ENCODE measurements at places on chromosomes 7 and 10. TPM values are rescaled to one million over a fixed set of nuclear protein-coding genes. Genes with fewer than 3 reads are reported as not detected.

- no peak for DNase-seq
Observed at GRCh38 chr7:12865593-12865992, 178.2 kb downstream of the ARL4A start.

ICA1 gene
- total RNA-seq, result 18.7 TPM

GRCh38 chr10:52814506-52814905, 41.9 kb upstream of the MBL2 start:
- DNase-seq, result no peak

GRCh38 chr7:100642534-100642907, 1.2 kb upstream of the TFR2 start:
- DNase-seq, result no peak

- DNase-seq, result no peak
Observed at GRCh38 chr10:32332299-32332750, 14.6 kb downstream of the EPC1 start.

ZNF22 gene
- 15.5 TPM for total RNA-seq

DNA sequence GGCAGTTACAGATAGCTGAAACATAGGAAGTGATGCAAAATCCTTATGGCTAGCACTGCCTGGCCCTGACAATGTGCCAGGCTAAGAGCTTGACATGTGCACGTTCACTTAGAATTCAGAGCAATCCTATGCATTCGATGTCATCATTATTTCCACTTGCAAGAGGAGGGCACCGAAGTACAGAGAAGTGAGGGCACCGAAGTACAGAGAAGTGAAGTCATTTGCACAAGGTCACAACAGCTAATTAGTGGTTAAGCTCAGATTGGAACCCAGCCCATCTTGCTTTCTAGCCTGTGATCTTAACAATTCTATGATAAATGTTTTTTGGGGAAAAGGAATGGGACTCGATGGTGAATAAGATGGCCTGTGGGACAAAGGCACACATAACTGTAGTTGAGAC, 73.4 kb downstream of the ARHGAP22 start:
- DNase-seq, result no peak

CPVL gene
- total RNA-seq, result 10.5 TPM

DNA sequence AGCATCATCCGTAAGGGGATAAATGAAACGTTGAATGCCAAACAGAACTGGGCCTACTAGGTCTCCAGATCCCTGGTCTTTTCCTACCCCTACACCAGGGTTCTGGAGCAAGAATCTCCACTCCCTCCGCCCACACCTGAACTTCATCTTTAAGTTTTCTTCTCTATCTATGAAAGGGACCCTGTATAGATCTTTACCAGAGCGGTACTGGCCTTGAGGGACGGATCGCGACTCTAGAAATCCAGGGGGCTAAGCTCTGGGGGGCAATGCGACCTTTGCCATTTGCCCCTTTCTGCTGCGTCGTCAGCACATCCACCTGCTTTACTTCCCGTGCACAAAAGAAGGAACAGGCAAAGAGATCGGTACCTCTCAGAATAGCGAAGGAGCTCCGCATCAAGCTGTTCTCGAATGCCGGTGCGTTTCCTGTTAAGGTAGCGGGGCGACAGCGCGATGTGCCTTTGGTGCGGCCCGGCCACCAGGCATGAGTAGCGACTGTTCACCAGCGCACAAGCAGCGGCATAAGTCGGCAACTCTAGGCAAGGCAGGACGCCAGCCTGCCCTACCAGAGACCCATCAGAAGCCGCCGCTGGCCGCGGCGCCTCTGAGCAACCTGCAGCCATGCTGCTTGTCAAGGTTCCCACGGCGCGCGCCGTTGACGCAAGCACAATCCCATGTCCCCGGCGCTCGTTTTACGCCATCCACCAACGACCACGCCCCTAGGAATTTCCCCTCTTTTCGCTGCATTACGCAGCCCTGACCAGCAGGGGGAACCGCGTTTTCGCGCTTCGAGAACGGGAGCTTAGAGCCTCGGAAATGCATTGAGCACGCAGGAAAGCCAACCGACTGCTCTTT, at the start of gene POLR1F:
Gene POLR1F, minus strand, starts transcription at position 641 of the 852 bp plus-strand sequence. Its CDS starts 21 bp downstream, at position 620.
- peak; percentile 96 for DNase-seq

- DNase-seq, result no peak
Observed at GRCh38 chr7:151075978-151076426, 4.6 kb downstream of the FASTK start.

DNA sequence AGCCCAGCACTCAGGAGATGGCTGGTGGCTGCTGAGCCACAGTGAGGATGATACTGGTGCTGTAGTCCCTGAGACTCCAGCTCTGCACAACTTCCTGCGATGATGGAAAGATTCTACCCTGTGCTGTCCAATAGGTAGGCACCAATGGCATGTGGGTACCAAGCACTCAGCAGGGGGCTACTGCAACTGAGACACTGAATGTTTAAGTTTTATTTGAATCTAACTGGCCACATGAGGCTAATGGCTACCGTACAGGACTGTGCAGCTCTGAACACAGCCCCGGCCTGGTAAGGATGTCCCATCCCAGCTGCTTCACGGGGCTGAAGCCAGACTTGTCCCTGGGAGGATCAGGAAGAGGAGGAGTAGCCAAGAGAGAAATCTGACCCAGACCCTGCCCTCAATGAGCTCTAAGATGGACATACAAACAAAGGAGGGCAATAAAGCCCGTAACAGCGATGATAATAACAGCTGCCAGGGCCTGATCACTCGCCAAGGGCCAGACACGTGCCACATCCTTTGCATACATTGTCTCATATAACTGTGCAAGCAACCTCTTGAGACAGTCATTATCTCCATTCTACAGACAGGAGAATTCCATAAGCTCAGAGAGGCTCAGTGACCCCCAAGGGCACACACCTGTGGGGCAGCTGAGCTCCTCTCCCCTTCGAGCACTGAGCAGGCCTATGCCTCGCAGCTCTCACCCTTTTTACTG, 3.8 kb downstream of the GPRIN2 start:
- peak; percentile 50 for DNase-seq

NPC1L1 gene
- 0.82 TPM for total RNA-seq

GRCh38 chr7:35508623-35509400, 186.1 kb downstream of the HERPUD2 start:
- DNase-seq, result no peak

LEP gene
- total RNA-seq, result 0.22 TPM

RAB19 gene
- total RNA-seq, result 7.3 TPM

ATOH7 gene
- total RNA-seq, result 0.19 TPM

- no peak for DNase-seq
Observed at GRCh38 chr10:89535171-89536012, at the start of gene SLC16A12. SLC16A12 (minus strand) TSS chr10:89535594; CDS start chr10:89462578, 73,016 bp downstream.

- no peak for DNase-seq
Observed at GRCh38 chr10:33111488-33112051, 153.5 kb upstream of the ITGB1 start.

DNA sequence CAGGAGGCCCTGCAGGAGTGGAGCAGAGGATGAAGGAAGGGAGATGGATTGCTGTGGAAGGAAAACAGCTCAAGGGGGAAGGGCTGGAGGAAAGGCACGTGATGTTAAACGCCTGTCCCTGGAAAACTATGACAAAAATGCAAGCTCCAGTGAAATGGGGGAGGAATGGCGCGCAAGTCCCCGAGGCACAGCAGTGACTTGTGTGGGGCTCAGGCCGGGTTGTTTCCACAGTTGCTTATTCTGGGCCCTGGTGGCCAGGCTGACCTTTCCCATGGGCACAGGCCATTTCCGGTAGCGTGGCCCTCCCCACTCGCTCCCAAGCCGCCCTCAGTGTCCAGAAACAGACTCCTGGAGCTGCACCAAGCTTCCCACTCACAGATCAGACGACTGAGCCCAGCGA, 68.1 kb upstream of the PDGFA start:
- no peak for DNase-seq

DNA sequence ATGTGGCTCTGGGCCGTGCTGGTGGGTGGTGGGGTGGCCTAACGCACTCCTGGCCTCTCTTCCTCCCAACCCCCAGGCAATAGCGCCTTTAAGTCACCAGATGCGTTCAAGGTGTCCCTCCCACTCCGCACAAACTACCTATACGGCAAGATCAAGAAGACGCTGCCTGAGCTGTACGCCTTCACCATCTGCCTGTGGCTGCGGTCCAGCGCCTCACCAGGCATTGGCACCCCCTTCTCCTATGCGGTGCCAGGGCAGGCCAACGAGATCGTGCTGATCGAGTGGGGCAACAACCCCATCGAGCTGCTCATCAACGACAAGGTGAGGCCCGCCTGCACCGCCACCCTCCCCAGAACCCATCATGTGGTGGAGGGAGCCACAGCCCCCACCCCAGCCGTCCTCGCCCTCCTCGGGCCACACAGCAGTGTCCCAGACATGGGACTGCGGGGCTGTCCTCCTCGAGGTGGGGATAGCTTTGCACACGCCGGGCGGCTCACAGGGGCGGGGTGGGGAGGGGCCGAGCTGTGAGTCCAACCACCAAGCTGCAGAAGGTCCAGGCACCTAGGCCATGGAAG, 7.8 kb downstream of the NPTX2 start:
- DNase-seq, result no peak

NANOS1 gene
- 0.12 TPM for total RNA-seq

GRCh38 chr7:22992874-22993840, 20.8 kb downstream of the HYCC1 start:
- no peak for DNase-seq

FGL2 gene
- total RNA-seq, result 60.2 TPM

DNA sequence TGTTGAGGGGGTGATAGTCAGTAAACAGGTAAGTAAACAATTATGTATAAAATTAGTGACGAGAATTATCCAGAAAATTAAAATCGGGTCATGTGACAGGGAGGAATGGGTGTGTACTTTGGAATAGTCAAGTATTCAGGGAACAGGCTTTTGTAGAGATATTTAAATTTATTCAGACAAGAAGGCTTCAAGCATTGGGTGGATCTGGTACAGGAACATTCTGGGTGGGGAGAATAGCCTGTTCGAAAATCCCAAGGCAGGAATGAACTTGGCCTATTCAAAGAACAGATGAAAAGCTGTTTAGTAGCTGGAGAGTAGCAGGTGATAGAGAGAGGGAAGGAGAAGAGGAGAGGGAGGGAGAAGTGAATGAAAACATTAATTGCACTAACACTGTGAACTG, 448.9 kb upstream of the FZD8 start:
- no peak for DNase-seq

GRCh38 chr10:118868589-118868988, 113.8 kb upstream of the CACUL1 start:
- no peak for DNase-seq

- no peak for DNase-seq
Observed at GRCh38 chr7:91085175-91085574, 179.1 kb upstream of the FZD1 start.

ASZ1 gene
- total RNA-seq, result not detected

ASAH2 gene
- total RNA-seq, result 4.4 TPM

GRCh38 chr10:80699602-80700039, 161.9 kb downstream of the SH2D4B start:
- DNase-seq, result peak; percentile 73

GRCh38 chr7:41809529-41809939, 106.6 kb upstream of the INHBA start:
- DNase-seq, result no peak

DNA sequence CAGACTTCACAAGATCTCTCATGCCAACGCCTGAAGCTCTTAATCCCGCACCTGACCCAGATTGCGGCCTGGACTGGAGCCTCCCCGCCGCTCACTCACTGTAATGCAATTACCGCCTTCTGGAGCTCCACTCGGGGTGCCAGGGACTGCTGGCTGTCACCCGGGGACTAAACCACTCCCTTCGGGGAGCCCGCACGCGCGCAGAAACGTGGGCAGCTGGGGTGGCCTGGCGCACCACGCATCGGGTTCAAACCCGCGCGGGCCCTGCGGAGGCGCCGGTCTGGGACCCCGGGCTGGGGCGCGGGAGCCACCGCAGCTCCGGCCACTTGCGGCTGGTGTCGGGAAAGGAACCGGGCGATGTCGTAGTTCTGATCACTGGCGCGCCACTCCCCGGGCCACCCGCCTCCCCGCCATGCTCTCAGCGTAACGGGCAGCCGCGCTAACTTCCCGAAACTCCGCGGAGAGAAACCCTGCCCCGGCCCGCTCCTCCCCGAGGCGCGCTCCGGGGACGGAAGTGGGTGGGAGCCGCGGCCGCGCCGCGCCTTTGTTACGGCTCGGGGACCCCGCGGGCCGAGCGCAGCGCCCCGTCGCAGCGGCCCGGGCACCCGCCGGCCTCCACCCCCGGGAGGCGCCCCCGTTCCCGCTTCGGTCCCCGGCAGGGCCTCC, 100.3 kb upstream of the SVIL start:
- DNase-seq, result peak; percentile 82

DNA sequence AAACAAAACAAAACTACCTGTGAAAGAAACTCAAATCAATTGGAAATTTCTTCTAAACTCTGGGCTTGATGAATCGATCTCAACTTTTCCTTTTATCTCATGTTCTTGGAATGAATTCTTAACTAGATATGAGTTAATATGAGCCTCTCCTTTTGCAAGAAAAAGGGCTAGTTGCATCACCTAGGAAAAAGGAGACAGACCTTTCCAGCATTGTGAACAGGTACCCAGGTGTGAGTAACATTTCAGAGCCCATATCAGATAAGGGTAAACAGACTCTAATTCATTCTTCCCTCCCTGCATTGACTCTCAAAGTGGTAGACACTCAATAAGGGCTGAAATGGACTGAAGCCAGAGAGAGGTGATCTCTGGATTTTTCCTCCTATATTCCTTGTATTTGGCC, 103.8 kb upstream of the AGR3 start:
- no peak for DNase-seq

GCK gene
- total RNA-seq, result not detected

DNA sequence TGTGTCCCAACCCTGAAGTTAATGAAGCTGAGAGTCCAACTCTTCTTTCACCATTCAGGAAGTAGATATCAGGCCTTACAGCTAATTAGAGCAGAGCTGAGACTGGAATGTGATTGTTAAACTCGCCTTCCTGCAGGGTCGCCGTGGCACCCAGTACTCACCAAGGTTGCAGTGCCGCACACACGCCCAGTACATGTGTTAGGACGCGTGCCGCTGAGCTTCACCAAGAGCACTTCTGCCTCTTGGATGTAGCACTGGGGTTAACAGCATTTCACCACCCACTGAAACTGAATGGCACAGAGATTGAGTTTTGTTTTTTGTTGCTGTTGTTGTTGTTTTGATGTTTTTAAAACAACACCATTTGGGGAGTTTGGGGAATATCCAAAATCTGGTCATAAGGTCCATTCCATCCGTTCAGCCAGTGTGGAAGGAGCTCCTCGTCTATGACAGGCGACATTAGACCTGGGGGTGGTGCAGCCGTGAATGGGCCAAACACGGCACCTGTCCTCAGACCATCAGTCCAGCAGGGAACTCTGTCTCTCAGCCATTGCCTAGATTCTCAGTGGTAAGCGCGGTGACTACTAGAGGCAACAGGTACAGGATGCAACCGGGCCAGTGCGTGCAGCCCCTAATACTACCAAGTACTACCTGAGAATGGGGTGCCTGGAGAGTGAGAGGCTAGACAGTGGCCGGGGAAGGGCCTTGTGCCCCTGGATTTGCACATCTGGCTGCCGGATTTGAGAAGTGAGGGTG, 21.9 kb downstream of the WIPI2 start:
- DNase-seq, result no peak

All from mucosa of descending colon (tissue), 3 donors.